Activated CD4-positive, alpha-beta T cell treated with anti-CD3 and anti-CD28 coated beads, Interleukin-10, Interleukin-2, amounts not matched to agents 100 ng/mL and 50 ng/mL, durations not matched to agents 16 hours and 8 hours (primary cell): ENCODE measurements at places on chromosomes 11 and 22.
A peak's percentile ranks its signal among the peaks of the same experiment; 100 is the strongest.

- DNase-seq = peak; percentile 12
Measured at GRCh38 chr11:62054484-62055121, 69.2 kb upstream of the INCENP start.

- no peak for DNase-seq
Measured at GRCh38 chr11:9760193-9760575, 96.3 kb downstream of the SWAP70 start.

DNA sequence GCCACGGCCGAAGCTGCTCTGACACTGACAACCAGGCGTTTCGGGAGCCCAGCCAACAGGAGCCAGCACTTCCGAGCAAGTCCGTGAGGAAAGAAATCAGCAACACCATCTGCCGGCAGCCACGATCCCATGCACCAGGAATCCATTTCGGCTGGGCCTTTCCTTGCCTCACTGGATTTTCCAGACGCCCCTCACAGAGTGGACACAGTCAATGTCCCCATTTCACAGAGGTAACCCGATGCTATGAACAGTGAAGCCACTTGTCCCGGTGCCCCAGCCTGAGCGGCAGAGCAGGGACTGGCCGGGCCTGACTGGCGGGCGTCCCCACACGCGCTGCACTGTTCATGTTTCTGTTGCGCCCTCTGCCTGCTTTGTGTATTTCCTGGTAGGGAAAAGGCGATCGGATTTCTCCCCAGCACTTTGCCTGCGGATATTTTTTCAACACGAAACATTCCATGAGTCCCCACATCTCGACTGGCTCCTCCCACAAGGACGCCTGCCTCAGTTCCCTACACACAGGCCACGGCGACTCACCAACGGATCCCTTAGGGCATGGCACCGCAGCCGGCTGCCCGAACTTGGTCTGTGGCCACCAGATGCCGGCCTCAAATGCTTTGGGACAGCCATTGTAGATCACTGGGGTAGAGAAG, 55.3 kb downstream of the TRMU start:
- DNase-seq = no peak

- no peak for DNase-seq
Measured at GRCh38 chr11:116686866-116687265, 85.9 kb downstream of the BUD13 start.

- peak; percentile 48 for DNase-seq
Measured at GRCh38 chr22:40499209-40499623, 128.8 kb downstream of the SGSM3 start.

GRCh38 chr22:45598596-45599217, 72.9 kb upstream of the ATXN10 start:
- DNase-seq = no peak

GRCh38 chr11:2769409-2770095, 69.8 kb upstream of the KCNQ1OT1 start:
- DNase-seq = no peak

GRCh38 chr11:70556884-70557741, 158.8 kb downstream of the CTTN start:
- peak; percentile 10 for DNase-seq

- DNase-seq = no peak
Measured at GRCh38 chr11:129943036-129943435, 47.7 kb upstream of the NFRKB start.

GRCh38 chr11:34963351-34963750, 46.9 kb downstream of the PDHX start:
- no peak for DNase-seq

- no peak for DNase-seq
Measured at GRCh38 chr11:130514316-130514715, 65.9 kb downstream of the ADAMTS15 start.

- DNase-seq = no peak
Measured at GRCh38 chr11:82756765-82757639, 23.3 kb upstream of the FAM181B start.
